Esophagus muscularis mucosa (tissue), 4 donors: ENCODE measurements at places on chromosomes 11 and 22.

GRCh38 chr22:32236970-32237369, 18.2 kb downstream of the SLC5A4 start:
- DNase-seq: no peak

DNA sequence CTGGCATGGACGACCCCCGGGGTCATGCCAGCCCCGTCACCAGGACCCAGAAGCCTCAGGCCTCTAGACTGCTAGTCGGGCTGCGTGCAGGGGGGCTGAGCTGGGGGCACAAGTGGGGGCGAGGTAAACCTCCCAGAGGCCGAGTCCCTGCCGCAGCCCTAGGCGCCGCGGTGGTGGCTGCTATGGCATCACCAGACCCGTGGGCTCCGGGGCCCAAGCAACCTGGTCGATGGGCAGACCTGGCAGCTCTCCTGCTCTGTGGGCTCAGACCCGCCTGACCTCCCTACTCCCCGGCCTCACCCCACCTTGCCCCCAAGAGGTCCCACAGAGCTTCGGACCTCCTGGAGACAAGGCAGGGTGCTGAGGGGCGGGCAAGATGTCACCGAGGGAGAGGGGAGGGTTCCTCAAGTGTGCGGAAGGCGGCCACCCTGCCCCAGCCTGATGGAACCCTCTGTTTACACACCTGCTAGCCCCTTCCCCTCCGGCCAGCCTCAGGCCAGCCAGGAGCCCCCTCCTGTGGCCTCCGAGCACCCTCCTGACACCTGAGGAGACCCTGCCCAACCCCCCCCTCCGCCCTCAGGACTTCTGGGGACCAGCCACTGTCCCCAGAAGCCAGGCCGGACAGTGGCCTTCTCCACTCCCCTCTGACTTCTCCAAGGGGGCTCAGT, 9.4 kb downstream of the IGF2 start:
- no peak for DNase-seq

- no peak for DNase-seq
Observed at GRCh38 chr11:1853376-1854131, 670 bp downstream of the LSP1 start.

DNA sequence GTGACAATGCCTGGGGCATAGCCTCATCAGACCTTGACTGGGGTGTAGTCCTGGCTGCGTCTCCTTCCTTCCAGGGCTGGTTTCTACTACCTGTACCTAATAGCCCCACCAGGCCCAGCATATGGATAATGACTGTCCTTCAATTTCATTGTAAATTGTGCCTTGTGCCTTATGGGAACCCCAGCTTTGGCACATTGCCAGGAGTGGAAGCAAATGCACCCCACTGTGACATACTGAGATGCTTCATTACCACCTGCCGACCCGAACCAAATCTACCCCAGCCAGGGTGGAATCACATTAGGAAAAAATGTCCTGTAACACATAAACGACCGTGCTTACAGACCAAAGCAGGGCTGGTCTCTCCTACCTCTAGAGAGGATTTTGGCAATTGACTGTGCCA, 7.3 kb downstream of the TOP3B start:
- no peak for DNase-seq

- DNase-seq: no peak
Observed at GRCh38 chr11:5364214-5364613, 12.9 kb downstream of the OR51B6 start.

DNA sequence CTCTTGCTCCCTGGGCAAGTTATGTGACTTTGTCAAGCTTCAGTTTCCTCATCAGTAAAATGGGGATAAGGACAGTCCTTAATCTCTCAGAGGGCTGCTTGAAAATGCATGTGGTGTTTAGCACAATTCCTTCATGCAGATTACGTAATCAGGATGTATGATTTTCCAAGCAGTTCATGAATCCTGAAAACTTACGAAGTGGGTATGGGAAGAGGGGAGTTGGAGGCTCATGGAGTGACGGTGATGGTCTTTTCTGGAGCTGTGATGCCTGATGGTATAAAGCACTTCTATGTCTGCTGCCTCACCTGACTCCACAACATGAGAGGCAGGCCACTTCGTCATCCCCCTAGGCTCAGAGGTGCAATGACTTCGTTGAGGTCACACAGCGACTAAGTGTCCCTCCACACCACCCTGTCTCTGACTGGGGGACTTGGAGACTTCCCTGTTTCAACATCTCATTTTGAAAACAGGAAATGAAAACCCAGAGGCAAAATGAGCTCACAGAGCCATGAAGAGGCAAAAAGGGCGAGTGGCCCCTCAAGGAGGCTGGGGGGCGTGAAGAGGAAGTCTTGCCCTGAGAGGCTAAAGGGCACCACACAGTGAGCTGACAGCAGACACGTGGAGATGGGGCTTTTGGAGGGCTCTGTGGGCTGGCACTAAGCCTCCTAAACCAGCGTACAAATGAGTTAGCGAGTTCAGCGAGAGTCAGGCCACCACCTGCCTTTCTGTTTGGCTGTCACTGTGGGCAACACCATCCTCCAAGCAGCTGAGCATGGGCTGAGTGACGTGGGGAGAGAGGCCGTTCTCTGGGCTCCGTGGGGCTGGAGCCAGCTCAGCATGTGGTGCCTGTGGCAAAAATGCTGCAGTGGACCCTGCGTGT, 10.1 kb downstream of the MCM5 start:
- DNase-seq: no peak

- no peak for DNase-seq
Observed at GRCh38 chr11:61912991-61913698, 4.2 kb downstream of the RAB3IL1 start.

- no peak for DNase-seq
Observed at GRCh38 chr11:133172349-133172748, 360.0 kb downstream of the OPCML start.

GRCh38 chr11:114200351-114201133, 95.7 kb upstream of the NNMT start:
- DNase-seq: no peak

- DNase-seq: no peak
Observed at GRCh38 chr11:111472228-111472627, 40.0 kb downstream of the BTG4 start.

DNA sequence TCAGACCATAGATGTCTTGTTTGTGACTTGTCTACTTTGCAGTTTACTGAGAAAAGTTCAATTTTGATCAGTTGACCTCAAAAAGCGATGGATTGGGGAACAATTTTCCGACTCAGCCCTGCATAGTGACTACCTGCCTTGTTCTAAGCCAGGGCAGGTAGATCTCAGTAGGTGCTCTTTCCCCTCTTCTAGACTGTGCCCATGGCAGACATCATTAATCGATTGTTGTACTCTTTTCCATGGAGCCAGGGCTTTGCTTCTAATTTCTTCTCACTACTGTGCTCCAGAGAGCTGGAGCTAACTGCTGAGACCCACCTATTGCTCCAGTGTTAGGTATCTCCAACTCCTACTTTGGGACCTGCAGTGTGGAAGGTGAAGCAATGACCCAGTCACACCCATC, 9.9 kb downstream of the RAB36 start:
- no peak for DNase-seq

DNA sequence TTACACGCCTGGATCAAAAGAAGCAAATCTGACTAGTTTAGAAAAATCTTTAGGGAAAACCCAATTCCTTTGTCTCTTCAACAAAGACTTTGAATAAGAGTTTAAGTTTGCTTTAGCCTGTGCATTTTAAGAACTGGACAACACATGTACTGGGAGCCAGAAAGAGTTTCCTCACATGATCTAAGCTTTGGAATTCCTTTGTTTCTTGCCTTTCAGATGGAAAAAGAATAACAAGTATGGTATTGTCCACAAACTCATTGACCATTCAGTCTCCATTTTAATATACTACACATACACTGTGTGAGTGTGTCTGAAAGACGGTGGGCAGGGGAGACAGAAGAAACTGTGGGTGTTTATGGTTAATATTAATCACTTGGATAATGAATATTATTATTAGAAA, 205.6 kb downstream of the MAML2 start:
- no peak for DNase-seq

DNA sequence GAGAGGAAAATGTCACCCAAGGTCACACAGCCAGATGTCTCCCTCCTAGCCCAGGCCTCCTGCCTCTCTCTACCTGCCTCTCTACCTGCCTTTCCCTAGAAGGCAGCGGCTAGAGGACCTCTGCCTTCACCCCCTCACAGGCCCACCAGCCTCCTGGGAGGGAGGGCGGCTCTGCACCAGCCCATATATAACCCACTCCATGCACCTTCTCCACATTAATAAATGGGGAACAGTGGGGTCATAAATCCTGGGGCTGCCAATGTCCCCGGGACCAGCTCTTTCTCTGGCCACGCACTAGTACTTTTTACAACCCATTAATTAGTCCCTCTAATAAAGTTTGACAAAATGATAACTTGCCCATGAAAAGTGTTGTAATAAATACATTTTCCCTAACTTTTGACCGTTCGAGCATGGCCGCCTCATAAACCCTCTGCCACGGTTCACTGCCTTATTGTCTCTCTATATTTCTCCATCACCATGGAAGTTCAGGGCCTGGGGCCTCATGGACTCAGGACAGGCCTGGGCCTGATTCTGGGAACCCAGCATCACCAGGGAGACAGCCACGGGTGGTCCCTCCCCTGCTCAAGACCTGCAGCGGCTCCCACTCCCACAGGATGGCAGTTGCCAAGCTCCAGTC, 102.1 kb downstream of the MN1 start:
- DNase-seq: no peak

GRCh38 chr11:117891362-117891761, 14.9 kb upstream of the FXYD6 start:
- no peak for DNase-seq

- no peak for DNase-seq
Observed at GRCh38 chr22:20852076-20852475, 6.5 kb downstream of the PI4KA start.

DNA sequence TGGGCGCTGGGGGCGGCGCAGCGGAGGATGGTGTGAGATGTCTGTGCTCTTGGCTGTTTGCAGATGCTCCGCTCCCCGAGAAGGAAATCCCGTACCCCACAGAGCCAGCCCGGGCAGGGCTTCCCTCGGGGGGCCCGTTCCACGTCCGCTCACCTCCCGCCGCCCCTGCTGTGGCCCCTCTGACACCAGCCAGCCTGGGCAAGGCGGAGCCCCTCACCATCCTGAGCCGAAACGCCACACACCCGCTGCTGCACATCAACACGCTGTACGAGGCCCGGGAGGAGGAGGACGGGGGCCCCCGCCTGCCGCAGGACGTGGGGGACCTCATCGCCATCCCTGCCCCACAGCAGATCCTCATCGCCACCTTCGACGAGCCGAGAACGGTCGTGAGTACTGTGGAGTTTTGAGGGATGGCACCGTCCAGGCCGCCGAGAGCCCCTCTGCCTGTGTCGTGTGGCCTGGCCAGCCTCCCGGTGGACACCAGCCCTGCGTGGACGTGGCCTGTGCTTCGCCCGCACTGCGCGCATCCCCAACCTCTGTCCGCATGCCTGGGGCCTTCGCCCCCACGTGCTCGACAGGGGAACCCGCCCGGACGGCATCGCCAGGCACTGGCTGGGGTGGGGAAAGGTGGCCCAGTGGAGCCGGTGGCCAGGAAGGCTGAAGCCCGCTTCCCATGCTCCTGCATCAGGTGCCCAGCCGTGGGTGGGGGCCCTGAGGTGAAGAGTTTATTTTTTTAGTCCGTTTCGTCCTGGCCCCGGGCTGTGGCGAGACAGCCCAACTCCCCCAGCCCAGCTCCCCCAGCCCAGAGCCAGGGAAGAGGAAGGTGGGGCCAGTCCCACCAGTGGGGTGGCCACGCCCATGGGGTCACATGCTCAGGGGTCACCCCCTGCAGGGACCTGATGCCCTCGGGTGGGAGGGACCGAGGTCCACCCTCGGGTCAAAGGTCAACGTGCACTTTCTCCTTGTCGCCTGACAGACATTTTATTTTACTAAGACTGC, 6.5 kb upstream of the TRABD start:
- DNase-seq: no peak

DNA sequence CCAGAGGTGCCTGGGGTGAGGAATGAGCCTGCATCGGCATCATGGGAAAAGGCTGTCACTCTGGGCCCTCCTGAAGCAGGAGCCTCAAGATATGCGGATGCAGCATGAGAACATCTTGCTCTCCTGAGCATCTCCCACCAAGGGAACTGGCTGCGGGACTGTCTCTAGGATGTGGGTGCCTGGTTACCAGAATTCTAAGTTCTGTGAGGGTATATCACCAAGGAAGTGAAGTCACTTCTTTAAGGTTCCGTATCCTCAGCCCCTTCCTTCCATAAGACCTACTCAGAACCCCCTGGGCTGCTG, 86.9 kb downstream of the GGTLC2 start:
- no peak for DNase-seq
